ENCODE measurements at places on chromosomes 7 and 10.
A peak's percentile ranks its signal among the peaks of the same experiment; 100 is the strongest.

GRCh38 chr7:12833829-12834228 lies 146.4 kb downstream of the ARL4A start:
- DNase-seq = no peak

- no peak for DNase-seq
Observed at GRCh38 chr10:74246495-74246894, 95.5 kb downstream of the ADK start.

DNA sequence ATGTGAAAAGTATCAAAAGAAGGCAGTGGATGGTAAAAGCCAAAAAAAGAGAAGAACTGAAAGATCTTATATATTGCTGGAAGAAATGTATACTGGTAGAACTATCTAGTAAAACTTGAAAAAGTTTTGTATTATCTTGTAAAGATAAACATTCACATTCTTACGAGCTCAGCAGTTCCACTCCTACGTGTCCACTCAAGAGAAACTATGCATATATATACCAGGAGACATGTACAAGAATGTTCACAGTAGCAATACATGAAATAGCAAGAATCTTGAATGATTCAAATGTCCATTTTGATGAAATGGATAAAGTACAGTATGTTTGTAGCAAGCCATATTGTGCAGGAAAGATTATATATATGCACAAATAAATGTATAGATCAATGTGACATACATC lies 155.0 kb downstream of the RNF133 start:
- no peak for DNase-seq

DNA sequence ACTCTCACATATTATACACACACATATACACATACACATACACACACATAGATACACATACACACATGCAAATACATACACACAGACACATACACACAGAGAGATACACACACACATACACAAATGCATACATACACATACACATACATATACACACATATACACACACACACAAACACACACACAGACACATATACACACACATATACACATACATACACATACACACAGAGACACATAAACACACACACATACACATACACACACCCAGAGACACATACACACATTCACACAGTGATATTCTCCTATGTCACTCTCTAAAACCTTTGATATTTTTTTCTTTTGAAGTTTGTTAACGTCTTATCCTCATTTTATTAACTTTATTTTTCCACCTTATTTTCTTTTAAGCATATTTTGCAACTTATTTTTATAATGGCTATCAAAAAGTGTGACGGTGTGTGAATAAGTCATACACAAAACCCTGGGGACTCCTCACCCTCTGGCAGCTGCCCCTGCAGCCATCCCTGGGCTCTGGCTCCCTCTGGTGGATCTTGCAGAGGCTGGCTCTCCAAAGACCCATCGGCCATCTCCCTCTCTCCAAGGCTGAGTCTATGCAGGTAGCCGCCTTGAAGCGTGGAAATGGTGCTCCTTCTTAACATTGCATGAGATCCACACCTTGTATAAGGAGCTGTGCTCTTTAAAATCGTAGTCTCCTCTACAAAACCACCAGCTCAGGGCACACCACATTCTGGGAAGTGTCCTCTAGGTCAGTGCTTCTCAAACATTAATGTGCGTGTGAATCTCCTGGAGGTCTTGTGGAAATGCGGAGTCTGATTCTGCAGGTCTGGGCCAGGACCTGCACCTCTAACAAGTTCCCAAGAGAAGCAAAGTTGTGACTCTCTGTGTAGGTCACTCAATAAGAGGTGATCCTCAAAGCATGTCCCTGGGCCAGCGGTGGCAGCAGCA lies 4.1 kb upstream of the C10orf120 start:
- peak; percentile 64 for DNase-seq

DNA sequence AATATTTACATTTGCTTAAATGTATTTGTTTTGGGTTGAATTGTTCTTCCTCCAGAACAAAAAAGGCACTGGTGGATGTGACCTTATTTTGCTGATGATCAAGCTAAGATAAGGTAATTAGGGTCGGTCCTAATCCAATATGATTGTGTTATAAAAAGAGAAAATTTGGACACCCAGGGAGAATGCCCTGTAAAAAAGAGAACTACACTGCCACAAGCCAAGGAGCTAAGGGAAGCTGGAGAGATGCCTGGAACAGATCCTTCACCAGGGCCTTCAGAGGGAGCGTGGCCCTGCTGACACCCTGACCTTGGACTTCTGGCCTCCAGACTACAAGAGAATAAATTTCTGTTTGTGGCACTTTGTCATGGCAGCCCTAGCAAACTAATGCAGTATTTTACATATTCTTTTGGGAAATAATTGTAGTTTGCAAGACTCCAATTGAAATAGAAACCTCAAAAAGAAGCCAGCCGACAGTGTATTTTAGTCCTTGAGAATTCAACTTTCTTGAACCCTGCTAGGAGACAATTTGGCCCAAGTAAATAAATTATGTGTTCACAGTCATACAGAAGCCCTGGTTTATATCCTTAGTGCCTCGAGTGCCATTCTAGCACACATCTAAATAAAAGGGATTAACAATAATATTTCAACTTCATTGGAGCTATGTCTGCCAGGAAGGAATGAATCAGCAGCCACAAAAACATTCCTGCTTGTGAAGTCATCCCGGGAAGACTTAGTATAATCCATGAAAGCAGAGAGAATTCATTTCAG lies 164.6 kb downstream of the PKD1L1 start:
- DNase-seq = no peak

- DNase-seq = no peak
Observed at GRCh38 chr7:46484906-46485305, 563.8 kb upstream of the IGFBP3 start.

GRCh38 chr10:5396556-5397300 lies 7.9 kb downstream of the TUBAL3 start:
- no peak for DNase-seq

DNA sequence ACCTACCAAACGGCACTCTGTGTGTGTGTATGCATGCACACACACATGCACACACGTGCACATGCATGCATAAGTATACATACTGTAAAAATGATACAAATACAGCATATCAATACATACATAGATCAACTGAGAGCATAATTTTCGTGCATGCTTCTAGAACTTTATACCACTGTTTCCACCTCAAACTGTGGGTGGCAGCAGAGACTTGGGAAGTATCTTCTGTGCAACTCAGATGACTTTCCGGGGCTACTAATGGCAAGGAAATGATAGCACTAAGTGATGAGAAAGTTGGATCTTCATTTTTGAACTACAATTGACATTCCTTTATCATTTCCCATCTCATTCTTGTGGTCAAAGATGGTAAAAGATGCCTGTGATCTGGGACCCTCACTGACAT lies 570.7 kb downstream of the REEP3 start:
- DNase-seq = no peak

GRCh38 chr10:33790521-33791271 lies 456.2 kb upstream of the NRP1 start:
- no peak for DNase-seq

DNA sequence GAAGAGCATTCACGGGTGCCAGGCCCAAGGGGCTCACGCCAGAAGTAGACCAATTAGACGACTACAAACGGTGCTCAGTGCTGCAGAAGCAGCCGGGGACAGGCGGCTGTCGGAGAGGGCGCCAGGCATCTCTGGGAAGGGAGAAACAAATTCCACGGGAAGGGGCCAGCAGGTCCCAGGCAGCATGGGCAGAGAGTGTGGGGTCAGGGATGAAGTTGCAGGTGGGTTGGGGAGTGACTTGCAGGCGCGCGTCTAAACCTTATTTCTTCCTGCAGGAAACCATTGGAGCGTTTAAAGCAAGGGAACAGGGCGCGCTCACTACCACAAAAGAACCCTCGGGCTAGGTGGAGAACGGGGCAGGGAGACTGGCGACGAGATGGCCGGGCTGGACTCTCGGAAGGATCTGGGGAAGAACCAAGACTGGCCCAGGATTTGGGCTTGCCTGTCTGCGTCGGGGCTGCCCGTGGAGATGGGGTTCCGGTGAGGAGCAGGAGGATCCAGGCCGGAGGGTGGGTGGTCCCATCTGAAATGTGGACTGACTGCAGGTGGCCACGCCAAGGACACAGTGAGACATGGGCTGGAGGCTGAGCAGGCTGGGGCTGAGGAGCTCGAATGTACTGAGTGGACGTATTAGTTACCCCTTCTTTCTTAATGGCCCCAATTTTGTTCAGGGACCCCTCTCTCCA lies 116.3 kb upstream of the DIP2C start:
- DNase-seq = peak; percentile 53

DNA sequence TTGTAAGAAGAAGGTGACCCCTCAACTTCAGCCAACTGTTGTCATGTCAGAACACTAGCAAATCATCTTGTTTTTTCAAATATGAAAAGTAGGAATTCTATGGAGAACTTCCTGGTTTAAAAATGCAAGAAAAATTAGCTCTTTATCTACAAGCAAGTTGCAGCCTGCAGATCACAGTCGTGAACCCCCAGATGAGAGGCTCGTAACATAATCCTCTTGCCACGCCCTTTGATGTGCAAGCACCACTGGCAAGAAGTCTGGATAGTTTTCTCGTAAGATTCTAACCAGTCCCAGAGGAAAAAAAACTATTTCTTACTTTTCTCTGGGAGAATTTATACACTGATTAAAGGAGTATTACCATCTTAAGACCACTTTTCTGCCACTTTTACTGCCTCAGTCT lies 132.3 kb downstream of the DPY19L1 start:
- no peak for DNase-seq

DNA sequence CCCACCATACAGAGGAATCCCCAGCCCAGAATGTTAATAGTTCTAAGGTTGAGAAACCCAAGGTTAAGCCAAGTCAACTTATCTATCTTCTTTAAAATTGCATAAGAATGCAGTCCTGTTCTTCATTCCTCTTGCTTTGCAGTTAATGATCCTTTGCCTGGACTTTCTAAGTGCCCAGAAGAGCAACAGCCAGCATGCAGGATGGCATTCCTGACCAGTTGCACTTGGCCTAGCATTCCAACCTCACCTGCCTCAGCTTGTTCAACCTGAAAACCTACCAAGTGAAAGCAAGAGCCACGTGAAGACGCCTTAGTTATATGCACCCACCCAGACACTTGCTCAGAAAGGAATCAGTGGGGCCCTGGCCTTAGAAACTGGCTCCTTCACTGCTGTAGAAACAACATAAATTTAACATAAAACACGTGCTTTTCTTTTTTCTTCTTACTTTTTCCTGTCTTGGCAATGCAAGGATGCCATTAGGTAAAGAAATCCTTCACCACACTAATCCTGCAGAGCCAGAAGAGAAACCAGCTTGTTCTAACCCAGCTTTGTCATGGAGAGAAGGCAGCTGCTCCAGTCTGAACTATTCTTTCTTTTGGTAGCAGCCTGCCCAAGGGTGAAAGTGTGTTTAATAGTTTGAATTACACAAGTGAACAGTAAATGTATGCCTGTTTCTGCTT lies 25.0 kb downstream of the EGFR start:
- peak; percentile 51 for DNase-seq

DNA sequence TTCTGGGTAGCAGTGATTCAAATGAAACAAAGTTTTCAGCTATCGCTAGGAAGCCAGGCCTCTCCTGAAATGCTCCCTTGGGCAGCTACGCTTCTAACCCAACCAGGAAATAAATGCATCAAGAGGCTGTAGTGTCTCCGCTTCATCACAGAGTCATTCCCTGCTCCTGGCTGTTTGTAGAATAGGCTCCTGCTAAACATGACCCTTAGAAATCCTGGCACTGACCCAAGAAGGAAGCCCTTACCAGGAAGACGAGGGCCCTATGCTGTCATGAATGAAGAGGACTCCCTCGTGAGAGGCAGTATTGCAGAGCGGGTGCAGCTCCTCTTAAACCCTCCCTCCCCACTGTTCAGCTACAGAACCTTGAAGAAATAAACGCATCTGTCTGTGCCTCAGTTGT lies 48.3 kb downstream of the NOD1 start:
- peak; percentile 83 for DNase-seq

DNA sequence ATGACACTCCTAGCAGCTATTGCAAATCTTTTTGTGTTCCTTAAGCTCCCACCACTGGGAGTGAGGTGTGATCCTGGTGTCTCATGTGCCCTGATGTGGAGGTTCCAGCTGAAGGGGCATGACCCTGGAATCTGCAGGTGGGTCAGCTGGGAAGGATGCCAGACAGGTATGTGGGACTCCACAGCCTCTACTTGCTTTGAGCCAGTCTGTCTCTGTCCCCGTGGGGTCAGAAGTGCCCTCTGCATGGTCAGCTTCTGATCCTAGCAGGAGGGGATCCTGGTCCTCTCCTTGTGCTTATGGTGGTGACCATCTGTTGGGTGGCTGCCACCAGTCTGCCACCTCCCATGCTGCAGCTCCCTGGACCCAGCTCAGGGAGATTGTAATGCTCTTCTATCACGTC lies 51.1 kb upstream of the COMTD1 start:
- no peak for DNase-seq

GRCh38 chr7:1210321-1210978 lies 22.2 kb upstream of the UNCX start:
- no peak for DNase-seq

DNA sequence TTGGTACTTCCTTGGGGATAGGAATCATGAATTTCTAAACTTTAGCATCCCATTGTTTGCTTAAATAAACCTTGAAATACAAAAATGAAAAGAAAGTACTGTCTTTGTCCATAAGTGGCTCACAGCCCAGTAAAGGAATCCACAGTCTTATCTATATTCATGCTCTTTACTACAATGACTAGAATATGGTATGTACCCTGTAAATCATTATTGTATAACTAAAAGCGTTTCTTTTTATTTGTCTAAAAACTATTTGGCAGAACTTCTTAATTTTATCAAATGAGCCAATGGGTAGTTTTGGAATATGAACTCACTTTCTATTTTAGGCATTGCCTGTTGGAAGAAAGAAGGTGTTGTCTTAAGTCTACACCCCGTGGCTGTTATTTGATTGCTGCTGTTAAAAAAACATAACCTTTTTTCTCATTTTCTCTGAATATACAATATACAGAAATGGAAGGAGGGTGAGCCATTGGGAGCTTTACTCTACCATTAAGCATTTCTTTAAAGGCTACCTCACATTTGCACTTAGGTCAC lies 12.4 kb upstream of the STRIP2 start:
- no peak for DNase-seq

DNA sequence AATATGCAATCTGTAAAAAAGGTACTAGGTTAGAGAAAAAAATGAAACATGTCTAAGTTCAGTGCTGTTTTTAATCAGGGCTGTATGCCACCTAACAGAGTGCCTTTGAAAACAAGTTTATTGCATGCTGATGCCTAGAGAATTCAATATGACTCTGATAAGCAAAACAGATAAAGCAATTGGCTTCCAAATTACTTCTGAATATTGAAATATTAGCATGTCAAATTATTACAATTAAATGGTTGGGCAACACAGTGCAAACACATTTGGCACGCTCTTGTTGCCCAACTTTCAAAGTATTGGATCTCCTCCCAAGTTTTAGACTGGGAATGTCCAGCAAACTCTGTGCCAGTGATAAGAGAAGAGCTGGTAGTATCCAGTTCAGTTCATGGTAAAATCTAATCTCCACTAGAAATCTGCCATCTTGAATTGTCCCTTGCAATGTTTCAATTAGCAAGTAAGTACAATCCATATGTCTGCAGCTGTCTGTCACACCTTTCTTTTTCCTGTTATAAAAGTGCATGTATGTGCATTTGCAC lies 65.2 kb upstream of the FAM133B start:
- no peak for DNase-seq

- DNase-seq = peak; percentile 14
Observed at GRCh38 chr10:132111121-132111731, 45.5 kb downstream of the JAKMIP3 start.

Data from upper lobe of left lung (tissue), 6 donors.